ENCODE measurements at places on chromosomes 2 and 18. TPM values are rescaled to one million over a fixed set of nuclear protein-coding genes. Genes with fewer than 3 reads are reported as not detected.

DNA sequence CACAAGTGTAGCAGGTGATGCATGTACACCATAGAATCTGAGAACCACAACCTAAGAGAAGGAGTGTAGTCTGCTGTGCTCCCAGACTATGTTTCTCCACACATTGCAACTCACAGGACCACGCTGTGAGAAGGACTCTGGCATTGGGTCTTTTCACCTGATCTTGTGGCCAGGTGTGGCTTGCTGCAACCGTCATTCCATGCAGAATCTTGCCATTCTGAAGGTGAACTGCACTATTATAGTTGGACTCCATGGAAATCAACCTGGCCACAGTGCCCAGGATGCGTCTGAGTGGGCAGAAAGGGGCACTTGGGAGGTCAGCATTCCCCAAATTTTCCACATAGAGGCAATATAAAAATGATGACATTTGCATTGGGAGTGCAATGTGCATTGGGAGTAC lies 122.2 kb downstream of the CAPN13 start:
- DNase-seq, result no peak

DNA sequence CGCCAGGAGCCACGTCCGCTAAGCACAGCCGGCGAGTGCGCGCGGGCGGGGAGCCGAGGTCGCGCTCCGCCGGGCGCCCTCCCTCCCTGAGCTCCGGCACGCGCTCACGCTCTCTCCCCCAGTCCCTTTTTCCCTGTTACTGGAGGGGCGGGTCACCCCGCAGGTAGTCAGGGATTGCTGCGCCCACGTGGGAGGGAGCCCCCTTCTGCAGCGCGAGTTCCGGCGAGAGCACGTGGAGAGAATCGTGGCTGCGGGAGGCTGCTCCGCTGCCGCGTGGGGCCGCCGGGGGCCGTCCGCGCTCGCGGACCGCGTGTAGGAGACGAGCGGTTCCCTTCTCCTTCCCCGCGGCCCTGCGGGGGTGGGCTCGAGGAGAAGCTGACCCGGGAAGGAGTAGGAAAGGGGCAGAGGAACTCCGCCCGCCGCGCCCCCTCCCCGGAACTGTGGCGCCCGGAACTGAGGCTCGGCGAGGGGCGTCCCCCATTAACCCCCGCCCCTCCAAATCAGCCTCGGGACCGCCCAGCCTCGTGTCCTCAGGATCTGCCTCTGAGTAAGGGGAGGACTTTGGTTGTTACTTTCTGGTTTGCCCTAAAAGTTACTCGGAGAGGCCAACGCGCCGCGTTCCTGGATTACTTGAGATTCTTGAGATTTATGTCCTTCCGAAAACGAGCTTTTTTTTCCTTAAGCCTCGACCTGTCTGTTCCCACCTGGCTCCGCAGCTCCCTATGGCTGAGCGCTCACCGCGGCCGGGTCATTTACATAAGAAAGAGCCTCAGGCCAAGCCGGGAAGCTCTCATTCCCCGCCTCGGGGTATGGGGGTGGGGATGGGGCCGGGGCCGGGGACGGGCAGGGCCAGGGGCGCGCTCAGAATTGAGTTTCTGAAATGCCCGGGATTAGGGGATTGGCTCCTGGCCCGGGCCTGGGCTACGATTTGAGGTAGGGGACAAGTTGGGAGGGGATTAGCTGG lies 1.1 kb downstream of the HK2 start:
- peak; percentile 75 for DNase-seq

DNA sequence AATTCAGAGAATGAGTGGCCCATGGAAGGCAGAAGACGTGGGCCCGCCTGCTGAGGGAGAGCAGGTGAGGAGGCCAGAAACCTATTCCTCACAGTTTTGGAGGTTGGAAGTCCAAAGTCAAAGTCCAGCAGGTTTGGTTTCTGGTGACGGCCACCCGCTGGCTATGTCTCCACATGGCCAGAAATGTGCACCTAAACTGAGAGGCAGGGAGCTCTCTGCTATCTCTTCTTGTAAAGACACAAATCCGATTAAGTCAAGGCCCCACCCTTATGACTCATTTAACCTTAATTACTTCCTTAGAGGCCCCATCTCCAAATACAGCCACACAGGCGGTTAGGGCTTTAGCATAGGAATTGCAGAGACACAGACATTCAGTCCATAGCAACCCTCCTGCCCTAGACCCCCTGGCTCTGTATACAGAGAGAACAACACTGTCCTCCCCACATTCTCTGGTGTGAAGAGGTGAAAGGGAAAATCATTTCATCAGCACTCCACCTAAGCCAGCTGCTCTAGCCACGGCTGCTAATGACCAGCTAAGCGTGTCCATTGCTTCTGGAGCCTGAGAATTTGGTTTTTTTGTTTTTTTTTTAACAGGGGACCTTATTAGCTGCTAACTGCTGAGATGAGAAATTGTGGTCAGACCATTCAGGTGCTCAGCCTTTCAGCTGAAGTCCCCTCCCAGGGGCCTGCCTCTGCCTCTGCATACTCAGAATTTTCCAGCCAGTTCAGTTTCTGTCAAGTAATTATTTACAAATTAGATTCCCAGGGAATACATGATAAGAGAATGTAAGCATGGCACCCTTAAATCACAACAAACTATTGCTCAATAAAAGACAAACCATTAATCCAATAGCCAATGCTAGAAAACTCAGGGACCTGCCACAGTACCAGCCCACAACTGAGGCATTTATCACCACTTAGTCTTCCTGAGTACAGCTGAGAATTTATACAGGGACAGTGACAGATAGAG lies 368.7 kb upstream of the ID2 start:
- DNase-seq, result no peak

DNA sequence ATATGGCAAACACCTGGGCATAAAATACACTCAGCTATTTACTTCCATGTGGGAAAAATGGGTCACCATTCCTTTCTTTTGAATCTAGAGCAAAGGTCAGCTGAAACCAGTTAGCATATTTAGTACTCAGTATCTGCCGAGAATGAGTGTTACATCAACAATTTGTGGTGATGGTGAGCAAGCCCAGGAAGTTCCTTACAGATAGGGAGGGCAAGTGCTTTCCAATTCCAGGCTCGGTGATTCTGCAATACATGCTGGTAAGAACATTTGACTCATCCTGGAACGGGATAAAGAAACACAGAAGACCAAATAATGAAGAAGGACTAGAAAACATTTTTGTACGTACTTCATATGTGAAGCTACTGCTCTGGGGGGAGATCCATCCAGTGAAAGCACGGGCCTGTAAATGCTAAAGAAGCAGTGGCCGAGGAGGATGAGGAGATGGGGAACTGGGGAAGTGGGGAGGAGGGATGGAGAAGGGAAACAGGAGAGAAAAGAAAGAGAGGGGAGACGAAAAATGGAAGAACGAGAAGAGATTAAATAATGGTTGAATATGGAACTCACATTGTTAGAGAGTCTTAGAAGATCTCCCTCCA lies 251.9 kb downstream of the TTC32 start:
- DNase-seq, result no peak

DNA sequence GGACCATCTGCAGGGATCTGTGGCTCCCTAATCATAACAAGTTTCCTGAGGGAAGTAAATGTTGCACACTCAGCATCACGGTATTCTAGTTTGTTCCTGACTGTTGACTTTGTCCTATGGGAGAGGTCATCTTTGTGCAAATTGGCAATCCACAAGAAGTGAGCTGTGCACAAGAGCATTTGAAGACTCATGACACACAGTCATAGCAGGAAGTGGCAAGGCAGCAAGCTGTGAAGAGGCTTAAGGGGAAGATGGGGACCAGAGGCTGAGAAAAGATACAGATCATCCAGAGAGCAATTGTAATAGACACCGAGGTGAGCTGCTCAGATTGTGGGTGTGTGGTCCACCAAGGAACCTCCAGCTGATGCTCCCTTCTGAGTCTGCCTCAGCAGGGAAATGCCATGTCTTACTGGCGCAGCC lies 2.7 kb downstream of the TNP1 start:
- peak; percentile 71 for DNase-seq

- DNase-seq, result no peak
Measured at GRCh38 chr2:41913311-41913710, 134.5 kb upstream of the PKDCC start.

GRCh38 chr2:134218930-134219658 lies 34.8 kb upstream of the MGAT5 start:
- no peak for DNase-seq

- no peak for DNase-seq
Measured at GRCh38 chr2:180890781-180891180, 89.6 kb upstream of the UBE2E3 start.

DNA sequence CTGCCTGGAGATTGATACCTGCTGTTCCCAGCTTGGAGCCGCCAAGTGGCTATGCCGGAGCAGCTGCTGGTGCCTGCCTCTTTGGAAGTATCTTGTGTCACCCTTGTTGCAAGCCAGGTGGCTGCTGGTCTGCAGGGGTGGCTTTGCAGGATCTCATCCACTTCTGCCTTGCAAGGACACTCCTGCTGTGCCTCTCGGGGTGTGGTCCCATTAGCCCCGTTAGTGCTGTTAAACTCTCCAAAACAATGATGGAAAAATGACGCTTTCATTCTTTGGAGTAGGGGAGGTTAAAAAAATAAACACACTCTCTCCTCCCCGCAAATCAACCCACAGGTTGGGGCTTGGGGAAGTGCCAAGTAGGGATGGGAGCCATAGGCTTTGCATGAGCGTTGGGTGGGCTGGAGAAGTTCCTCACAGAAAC lies 352.8 kb downstream of the RNF144A start:
- no peak for DNase-seq

DNA sequence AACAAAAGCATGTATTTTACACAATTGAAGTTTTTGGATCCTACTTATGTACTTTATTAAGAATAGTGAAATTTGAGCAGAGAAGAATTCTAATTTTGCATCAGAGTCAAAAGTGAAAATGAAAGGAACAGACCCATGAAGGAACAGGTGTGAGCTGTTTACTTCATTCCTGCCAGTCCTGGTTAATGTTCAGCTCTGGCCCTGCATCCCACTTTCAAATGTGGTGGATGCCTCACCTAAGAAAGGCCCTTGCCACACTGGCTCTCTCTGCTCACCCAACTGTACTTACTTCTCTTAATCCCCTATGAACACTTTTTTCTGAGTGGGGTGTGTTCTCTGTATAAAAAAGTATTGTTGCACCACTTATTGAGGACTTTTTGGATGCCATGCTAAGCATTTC lies 22.2 kb downstream of the FAM110C start:
- DNase-seq, result no peak

DNA sequence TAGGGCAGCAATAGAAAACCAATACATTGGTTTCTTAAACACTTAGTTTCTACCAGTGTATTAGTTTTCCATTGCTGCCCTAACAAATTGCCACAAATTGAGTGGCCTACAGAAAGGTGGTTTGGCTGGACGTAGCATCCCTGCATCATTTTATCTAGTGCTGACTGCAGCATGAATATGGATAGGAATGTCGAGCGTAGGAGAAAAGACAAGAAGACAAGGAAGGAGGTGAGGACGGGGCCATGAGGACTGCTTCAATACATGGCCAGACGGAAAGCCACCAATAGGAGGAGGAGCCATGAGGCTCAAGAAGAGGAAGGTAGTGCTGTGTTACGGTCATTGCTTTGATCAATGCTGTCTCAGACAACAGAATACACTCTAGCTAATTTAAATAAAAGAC lies 154.5 kb upstream of the NDUFV2 start:
- DNase-seq, result no peak

GRCh38 chr2:232416521-232417470 lies 10.2 kb downstream of the ALPG start:
- no peak for DNase-seq

- no peak for DNase-seq
Measured at GRCh38 chr2:57893786-57894185, 152.8 kb upstream of the VRK2 start.

- DNase-seq, result no peak
Measured at GRCh38 chr2:139669675-139670074, 889.5 kb upstream of the NXPH2 start.

- no peak for DNase-seq
Measured at GRCh38 chr2:219901155-219901554, 273.7 kb downstream of the SLC4A3 start.

DNA sequence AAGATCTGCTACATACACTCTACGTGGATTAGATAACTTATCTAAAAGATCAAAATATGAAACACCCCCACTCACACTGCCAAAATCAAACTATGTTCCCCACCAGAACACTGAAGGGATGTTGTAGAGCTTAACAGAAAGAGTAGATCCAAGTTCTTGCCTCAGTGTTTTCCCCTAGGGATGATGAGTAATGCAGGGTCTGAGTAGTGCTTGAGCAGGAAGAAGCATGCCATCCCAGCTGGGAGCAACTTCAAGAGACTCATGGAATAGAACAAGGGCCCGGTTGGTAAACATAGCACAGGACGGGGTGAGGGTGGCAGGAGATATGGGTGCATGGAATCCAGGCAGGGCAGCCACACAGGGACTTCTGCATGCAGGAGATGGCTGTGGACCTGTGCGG lies 74.3 kb downstream of the SNTG2 start:
- no peak for DNase-seq

DNA sequence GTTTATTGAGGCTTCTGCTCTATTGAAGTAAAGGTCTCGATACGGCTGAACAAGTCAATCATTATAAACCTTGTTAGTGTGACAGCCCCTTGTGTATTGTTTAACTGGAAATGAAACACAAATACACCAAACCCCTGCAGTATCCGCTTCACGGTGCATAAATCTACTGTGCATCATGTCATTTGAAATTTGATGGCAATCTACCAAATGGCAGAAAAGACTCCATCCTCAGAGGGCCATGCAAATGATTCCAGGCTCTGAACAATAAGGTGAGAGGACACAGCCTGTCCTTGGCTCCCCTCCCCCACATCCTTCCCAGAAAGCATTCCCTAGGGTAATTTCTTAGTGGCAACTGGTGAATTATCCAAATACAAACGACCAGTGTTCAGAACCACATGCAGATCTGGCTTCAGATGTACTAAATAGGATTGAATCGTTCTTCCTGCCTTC lies 80.6 kb downstream of the ADCYAP1 start:
- no peak for DNase-seq

GRCh38 chr2:230751062-230751461 lies 38.4 kb downstream of the CAB39 start:
- no peak for DNase-seq

GRCh38 chr2:69036926-69037325 lies 23.9 kb downstream of the ANTXR1 start:
- no peak for DNase-seq

GRCh38 chr2:164831887-164832286 lies 9.7 kb downstream of the COBLL1 start:
- no peak for DNase-seq

POTEC gene
- total RNA-seq, result not detected

ITPRIPL1 gene
- total RNA-seq, result 62.2 TPM

SFT2D3 gene
- total RNA-seq, result 5.2 TPM

RBFA gene
- total RNA-seq, result 47.3 TPM

CDH19 gene
- total RNA-seq, result not detected

ECEL1 gene
- not detected for total RNA-seq

GKN2 gene
- total RNA-seq, result not detected

NEU2 gene
- not detected for total RNA-seq

CCDC68 gene
- not detected for total RNA-seq

STARD6 gene
- not detected for total RNA-seq

SLC5A7 gene
- not detected for total RNA-seq

EVX2 gene
- total RNA-seq, result not detected

SCTR gene
- total RNA-seq, result not detected
